ENCODE measurements at places on chromosomes 7 and 10.

DNA sequence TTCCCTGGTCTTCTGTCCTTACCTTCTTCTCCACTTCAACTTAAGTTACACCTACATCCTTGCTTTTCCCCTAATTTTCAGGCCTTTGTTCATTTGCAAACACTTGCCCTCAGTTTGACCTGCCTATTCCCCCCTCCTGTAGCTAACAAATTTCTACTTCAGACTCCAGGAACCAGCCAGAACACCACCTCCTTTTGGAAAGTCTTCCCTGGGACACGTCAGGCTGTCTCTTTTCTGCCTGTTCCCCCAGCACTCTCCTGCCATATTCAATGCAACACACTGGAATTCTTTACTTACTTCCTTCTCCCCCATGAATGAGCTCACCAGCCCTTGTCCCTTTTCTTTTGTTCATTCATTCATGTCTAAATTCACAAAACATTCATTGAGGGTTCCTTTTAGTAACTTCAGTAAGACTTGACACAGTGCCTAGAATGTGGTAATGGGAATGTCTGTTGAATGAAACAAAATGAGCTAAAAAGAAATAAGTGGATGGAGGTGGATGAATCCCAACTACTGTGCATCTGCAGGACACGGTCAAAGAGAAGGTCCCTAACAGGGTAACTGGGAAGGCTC is 478.0 kb downstream of the KCNMA1 start:
- DNase-seq: peak; percentile 61

DNA sequence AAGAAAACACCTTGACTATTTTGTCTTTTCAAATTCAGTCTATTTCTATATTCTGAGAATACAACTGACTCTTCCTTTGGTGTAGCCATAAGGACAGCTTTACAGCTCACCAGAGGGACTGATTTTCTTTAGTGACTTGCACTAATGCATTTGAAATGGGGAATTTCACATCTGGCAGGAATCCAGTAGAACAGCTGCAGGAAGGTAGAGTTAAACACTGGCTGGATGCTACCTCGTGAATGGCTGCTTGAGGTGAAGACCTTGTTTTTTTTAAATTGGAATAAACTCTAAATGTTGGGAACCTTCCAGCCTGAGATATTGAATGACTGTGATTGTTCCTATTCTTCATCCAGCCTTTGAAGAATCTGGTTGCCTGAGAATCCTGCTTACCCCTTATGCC is 139.5 kb upstream of the STK17A start:
- peak; percentile 23 for DNase-seq

- no peak for DNase-seq
Measured at GRCh38 chr10:1037098-1037497, 11.4 kb upstream of the IDI2 start.

DNA sequence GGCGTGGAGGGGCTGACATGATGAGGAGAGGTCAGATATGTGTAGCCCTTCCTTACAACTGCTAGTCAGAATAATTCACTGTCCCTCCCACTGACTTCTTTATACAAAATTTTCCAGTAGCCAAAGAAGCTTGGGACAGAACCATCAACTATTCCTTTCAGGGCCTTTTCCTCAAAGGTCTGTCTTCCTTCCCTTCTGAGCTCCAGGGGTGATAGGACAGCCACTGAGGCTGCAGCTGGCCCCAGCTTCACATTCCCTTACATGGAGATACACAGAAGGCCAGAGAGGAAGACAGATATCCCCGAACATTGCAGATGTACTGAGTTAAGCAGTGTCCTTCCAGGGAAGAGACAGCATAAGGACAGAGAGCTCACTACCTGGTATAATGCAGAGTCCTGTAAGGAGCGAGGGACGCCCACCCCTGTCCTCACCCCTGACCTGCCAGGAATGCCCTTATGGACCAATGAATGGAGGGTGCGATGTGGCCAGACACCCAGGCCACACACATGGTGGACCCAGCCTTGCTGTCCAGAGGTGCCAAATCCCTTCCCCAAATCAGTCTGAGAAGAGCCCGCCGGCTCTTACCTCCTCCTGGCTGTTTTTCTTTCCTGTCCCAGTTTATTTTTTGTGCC is 754.7 kb downstream of the GRID1 start:
- DNase-seq: no peak

DNA sequence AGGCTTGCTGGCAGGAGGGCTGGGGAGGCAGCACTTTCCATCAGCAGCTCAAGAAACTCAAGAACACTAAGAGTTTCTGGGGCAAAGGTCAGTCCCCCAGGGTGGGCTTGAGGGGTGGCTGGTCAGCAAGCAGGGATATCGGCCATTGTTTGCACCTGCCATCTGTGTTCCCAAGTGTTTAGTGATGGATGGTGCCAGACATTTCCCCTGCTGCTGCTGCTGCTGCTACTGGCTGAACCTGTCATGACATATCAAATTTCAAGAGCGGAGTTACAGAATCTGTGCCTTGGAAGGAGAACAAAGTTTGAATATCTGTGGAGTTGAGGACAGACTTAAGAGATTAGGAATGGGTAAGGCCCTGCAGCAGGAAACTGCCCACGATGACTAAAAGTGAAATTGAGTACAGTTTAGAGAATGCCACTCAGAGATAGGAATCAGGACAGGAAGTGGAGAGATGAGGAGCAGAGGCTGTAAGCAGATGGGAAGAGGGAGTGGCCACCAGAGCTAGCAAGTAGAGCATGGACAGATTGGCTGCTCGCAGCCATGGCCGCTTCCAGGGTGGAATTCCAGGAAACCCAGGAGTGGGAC is 39.2 kb upstream of the PPP1R3C start:
- peak; percentile 70 for DNase-seq

DNA sequence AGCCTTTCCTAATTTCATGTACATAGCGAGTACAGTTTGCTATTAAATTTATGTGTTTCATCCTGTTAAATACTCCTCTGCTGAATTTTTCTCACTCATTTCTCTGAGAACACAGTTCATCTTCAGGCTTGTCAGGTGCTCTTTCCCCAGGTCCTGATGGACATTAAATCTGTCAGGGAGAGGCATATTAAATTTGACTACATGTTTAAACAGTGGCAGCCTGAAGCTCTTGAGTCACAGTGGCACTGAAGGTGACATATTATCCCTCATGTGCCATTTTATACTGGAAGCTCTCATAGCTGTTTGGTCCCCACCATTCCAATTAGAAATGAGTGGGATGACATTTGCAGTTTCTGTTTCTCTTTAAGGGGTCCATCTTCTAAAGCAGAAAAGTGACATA is 1089.6 kb upstream of the SORCS1 start:
- no peak for DNase-seq

GRCh38 chr7:38311329-38311937 is 38.0 kb upstream of the TARP start:
- DNase-seq: no peak

DNA sequence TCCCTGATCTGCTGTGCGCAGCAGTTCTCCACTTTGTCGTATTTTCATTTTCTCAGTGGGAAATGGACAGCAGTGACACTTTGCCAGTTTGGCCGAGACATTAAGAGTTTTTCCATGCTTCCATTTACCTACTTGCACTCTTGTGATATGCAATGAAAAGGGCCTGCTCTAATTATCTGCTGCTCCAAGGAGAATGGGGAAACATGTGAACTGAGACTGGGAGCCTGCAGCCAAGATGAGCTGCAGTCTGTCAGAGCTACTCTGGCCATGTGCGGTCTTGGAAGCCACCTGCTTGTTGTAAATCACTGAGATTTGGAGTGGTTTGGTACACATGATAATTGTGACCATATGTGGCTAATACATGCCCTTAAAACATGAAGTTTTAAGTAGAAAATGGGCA is 586.6 kb upstream of the POT1 start:
- DNase-seq: no peak

DNA sequence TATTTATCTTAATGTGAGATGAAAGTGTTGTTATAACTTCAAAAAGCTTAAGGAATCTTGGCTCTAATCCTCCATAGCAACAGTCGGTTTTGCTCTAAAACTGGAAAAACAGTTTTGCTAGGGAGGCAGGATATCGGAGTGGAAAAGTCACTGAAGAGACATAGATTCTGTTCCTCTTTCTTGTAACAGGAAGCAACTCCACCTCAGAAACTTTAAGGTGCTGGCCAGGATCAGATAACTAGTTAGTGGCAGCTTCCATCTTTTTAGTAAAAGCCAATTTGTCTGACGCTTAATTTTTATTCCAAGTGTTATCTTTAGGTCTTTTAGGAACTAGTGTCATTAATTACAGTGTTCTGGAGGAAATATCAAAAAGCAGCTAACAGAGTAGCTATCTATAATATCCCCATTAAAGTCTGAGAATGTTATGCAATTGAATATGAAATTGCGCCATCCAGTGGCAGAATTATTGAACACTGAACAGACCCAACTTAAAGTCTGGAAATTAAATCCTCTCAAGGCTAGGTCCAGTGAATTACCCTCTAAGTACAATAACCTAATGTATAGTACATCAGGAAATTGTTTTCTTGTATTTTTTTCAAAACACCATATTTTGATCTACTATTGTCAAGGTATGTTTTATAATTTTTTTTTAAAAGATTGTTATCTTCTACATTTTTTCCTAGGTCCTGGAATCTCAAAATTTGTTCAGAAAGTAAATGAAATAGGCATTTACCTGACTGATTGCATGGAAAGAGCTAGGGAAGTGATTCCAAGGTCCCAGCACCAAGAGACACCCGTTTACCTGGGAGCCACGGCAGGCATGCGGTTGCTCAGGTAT is 65.9 kb upstream of the CC2D2B start:
- DNase-seq: peak; percentile 53

- no peak for DNase-seq
Measured at GRCh38 chr7:129821476-129821875, 131.3 kb downstream of the UBE2H start.

DNA sequence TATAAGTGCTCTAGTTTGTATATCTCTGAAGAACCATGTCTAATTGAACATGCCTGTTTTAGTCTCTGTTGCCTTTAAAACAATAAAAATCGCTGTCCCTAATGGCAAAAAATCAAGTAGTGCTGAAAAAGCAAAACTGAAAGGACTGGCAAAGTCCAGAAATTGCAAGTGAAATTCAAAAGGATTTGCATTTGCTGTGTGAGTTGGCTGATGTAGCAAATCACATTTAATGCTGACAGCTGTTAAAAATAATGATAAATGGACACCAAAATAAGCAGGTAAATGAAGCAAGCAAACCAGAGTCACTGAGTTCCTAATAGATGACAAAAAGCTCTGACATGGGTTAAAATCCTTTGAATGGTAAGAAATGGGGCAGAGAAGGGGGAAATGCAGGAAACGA is 874.1 kb downstream of the GRM8 start:
- DNase-seq: no peak

DNA sequence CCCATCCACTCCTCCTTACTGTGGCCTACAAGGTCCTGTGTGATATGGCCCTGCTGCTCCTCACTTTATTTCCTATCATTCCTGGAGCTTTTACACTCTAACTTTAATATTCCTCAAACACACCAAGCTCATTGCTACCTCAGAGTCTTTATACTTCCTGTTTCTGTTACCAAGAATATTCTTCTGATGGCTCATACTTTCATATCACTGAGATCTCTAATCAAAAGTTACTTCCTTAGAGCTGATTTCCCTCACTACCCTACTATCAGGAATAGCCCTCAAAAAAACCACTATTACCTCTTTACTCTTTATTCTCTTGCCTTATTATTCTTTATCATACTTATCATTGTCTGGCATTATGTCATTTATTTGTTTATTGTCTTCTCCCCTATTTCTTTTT is 5.8 kb upstream of the PPP3CB start:
- DNase-seq: no peak

DNA sequence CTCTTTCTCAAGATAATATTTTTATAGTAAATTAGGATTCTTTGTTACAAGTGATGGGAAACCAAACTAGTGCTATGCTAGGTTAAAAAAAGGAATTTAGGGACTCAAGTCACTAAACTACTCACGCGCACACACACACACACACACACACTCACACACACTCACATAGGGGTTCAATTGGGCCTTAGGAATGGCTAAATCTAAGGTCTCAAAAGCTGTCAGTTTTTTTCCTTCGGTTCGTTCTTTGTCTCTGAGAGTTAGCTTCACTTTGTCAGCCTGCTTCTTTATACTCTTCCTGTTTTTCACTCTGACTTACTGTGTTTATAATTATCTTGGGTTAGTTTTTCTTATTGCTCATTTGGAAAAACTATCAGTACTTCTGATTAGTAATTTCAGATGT is 138.9 kb downstream of the ADK start:
- DNase-seq: no peak

GRCh38 chr7:12870219-12870618 is 182.8 kb downstream of the ARL4A start:
- DNase-seq: no peak

DNA sequence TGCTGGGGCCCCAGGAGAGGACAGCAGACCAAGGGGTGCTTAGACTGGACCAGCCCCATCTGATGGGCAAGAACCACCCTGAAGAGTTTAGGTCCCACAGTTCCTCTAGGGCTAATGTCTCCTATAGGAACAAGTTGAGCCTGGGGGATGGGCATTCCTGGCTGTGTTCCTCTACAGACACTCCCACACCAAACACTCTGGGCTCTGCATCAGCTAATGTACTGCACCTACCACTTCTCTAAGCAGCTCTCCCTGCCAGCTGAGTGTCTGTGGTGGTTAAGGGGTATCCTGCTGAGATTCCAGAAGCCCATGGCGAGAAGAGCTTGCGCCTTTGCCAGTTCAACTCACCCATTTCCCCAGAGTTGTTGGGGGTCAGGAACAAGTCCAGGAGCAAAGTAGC is 284.1 kb upstream of the CSTF2T start:
- no peak for DNase-seq

DNA sequence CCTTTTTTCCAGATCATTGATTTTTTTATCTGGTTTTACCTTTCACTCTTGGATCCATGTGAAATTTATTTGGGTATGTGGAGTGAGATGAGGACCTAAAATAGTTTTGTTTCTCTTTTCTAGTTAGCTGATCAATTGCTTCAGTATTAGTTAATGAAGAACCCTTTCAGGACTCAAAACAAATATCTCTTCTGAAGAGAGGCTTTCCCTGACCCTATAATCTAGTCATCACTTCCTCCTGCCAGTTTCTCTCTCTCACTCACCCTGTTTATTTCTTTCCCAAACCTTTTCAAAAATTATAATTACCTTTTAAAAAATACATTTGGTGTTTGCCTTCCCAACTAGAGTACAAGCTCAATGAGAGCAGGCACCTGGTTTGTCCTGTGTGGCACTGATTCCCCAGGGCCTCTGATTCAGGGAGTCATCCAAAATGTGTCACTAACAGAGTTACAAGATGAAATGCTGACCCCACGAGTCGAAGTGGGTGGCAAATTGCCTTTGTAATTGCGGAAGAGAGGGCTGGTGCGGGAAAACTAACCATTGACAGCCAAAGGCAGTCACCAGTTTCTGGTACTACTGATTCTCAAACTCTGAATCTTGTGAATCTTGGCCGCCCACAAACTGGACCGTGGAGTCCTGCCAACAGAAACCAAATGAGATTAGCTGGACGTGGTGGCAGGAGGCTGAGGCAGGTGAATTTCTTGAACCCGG is 2.4 kb downstream of the TMEM140 start:
- no peak for DNase-seq

DNA sequence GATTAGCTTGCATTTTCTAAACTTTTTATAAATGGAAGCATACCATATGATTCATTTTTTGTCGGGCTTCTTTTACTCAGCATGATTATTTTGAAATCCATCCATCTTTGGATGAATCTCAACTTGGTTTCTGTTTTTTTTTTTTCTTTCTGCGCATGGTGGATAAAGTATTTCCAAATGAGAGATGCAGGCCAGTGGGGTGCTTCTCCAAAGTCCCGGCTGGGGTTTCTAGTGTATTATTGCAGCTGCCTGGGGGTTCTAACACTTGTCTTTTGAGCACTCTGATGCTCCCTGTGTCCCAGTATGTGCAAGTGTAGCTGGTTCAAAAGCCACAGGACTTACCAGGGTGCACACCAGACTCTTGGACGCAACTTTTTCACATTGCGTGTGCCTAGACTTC is 70.9 kb upstream of the LOXL4 start:
- DNase-seq: peak; percentile 55
